ENCODE measurements at places on chromosomes 1 and 21. TPM values are rescaled to one million over a fixed set of nuclear protein-coding genes. Genes with fewer than 3 reads are reported as not detected.

The FBXO44 gene
- 20.4 TPM for polyA plus RNA-seq

The WDR64 gene
- polyA plus RNA-seq, result 0.79 TPM

The HHAT gene
- 14.9 TPM for polyA plus RNA-seq

The TDRD5 gene
- 5.2 TPM for polyA plus RNA-seq

The AADACL4 gene
- polyA plus RNA-seq, result 2.0 TPM

The CFH gene
- 21.9 TPM for polyA plus RNA-seq

The KLHDC9 gene
- 19.3 TPM for polyA plus RNA-seq

The SWT1 gene
- polyA plus RNA-seq, result 8.5 TPM

The MAP3K7CL gene
- 6.6 TPM for polyA plus RNA-seq

The ALX3 gene
- polyA plus RNA-seq, result not detected

The NHLH1 gene
- polyA plus RNA-seq, result 0.09 TPM

The AIM2 gene
- polyA plus RNA-seq, result 0.32 TPM

The PHLDA3 gene
- 11.7 TPM for polyA plus RNA-seq

The PLA2G2C gene
- polyA plus RNA-seq, result 0.33 TPM

The DIRAS3 gene
- 4.0 TPM for polyA plus RNA-seq

The C1orf185 gene
- not detected for polyA plus RNA-seq

The TTC24 gene
- 1.5 TPM for polyA plus RNA-seq

The CD1E gene
- polyA plus RNA-seq, result not detected

The POU3F1 gene
- 0.91 TPM for polyA plus RNA-seq

The SCP2 gene
- 233 TPM for polyA plus RNA-seq

The SSU72 gene
- 80.6 TPM for polyA plus RNA-seq

The IQGAP3 gene
- polyA plus RNA-seq, result 15.2 TPM

The SPATA21 gene
- 0.24 TPM for polyA plus RNA-seq

The MCOLN3 gene
- 27.1 TPM for polyA plus RNA-seq

The LRRIQ3 gene
- polyA plus RNA-seq, result 2.8 TPM

The SERINC2 gene
- 51.1 TPM for polyA plus RNA-seq

The CELA2B gene
- polyA plus RNA-seq, result 0.61 TPM

The LDLRAD2 gene
- polyA plus RNA-seq, result 6.5 TPM

The OR2L3 gene
- not detected for polyA plus RNA-seq

The PCSK9 gene
- polyA plus RNA-seq, result 2.1 TPM

The KIF26B gene
- 38.3 TPM for polyA plus RNA-seq

The CFHR3 gene
- 0.18 TPM for polyA plus RNA-seq

The MTARC1 gene
- polyA plus RNA-seq, result 18.6 TPM

The GNG12 gene
- 94.0 TPM for polyA plus RNA-seq

The KRTAP13-2 gene
- not detected for polyA plus RNA-seq

The SLAMF8 gene
- 0.65 TPM for polyA plus RNA-seq

The PIGR gene
- 1.6 TPM for polyA plus RNA-seq

The NGF gene
- polyA plus RNA-seq, result 1.1 TPM

The CDA gene
- polyA plus RNA-seq, result 4.5 TPM

The GPN2 gene
- 30.1 TPM for polyA plus RNA-seq

The CFAP57 gene
- polyA plus RNA-seq, result 4.0 TPM

The TLCD4 gene
- polyA plus RNA-seq, result 7.1 TPM

The FCRL6 gene
- polyA plus RNA-seq, result 0.19 TPM

The AKNAD1 gene
- polyA plus RNA-seq, result not detected

The AMY1B gene
- not detected for polyA plus RNA-seq

The MYOC gene
- polyA plus RNA-seq, result 0.35 TPM
